ENCODE measurements at places on chromosomes 2 and 18. TPM values are rescaled to one million over a fixed set of nuclear protein-coding genes. Genes with fewer than 3 reads are reported as not detected.
A peak's percentile ranks its signal among the peaks of the same experiment; 100 is the strongest.

DNA sequence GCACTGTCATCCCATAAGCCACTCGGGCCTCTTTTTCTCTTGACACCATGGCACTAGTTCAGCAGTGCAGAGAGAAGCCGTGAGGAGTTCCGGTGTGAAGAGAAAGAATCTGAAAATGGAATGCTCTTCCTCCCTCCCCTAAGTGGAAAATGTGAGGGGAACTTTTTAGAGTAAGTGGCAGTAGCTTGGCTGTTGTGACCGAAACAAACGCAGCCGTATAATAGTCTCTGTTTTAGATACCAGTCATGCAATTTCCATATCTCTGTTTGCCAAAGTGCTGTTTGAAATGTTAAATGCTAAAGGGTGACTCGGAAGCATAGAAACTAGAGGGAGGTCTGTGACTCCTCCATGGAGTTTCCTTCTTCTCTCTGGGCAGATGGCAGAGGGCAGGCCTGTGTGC, 122.9 kb downstream of the MTCL1 start:
- H3K27me3 ChIP-seq, result no peaks in the 10 kb centered on the region
- no peak overlapping the region for H3K27ac ChIP-seq
- DNase-seq, result no peak
- H3K4me1 ChIP-seq, result no peaks in the 10 kb centered on the region
- no peak overlapping the region for H3K4me3 ChIP-seq

GRCh38 chr2:39546937-39547336, 109.9 kb upstream of the MAP4K3 start:
- no peak overlapping the region for H3K4me3 ChIP-seq
- no peak overlapping the region for H3K27ac ChIP-seq
- no peaks in the 10 kb centered on the region for H3K4me1 ChIP-seq
- no peak for DNase-seq
- H3K27me3 ChIP-seq, result no peaks in the 10 kb centered on the region
- no peaks in the 10 kb centered on the region for H3K36me3 ChIP-seq

DNA sequence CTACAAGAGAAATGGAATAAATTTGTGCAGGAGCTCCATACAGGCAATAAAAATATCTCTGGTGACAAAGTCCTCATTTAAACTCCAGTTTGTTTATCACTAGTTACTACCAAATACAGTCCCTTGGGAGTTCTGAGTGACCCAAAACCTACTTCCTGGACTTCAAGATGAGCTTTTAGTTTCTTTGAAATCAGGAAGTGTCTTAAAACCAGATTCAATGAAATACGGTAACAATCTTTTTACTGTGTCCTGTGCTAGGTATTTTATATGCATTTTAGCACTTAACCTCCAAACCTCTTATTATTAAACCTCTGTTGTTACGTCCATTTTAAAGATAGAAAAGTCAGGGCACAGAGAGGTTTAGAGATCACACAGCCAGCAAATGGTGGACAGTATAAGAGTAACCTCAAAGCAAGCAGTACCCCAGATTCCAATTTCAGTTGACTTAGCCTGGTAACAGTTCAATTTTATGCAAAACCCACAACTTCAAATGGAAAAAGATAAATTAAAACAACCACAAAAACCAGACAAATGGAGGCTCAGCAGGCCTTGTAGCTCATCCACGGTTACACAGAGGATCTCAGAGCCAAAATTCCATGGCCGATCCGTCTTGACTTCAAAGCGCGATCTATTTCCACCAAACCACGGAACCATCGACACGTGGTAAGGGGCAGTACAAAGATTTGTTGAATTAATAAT, 1.3 kb upstream of the KCMF1 start:
- H3K4me1 ChIP-seq, result peaks cover 34% of the 10 kb centered on the region
- peak; percentile 76 for DNase-seq
- H3K4me3 ChIP-seq, result peak overlapping the region; percentile 72
- peaks cover 21% of the 10 kb centered on the region for H3K36me3 ChIP-seq

- H3K4me1 ChIP-seq, result no peaks in the 10 kb centered on the region
- no peak for DNase-seq
- no peaks in the 10 kb centered on the region for H3K36me3 ChIP-seq
- no peak overlapping the region for H3K27ac ChIP-seq
Measured at GRCh38 chr2:75170889-75171288, 28.4 kb downstream of the TACR1 start.

DNA sequence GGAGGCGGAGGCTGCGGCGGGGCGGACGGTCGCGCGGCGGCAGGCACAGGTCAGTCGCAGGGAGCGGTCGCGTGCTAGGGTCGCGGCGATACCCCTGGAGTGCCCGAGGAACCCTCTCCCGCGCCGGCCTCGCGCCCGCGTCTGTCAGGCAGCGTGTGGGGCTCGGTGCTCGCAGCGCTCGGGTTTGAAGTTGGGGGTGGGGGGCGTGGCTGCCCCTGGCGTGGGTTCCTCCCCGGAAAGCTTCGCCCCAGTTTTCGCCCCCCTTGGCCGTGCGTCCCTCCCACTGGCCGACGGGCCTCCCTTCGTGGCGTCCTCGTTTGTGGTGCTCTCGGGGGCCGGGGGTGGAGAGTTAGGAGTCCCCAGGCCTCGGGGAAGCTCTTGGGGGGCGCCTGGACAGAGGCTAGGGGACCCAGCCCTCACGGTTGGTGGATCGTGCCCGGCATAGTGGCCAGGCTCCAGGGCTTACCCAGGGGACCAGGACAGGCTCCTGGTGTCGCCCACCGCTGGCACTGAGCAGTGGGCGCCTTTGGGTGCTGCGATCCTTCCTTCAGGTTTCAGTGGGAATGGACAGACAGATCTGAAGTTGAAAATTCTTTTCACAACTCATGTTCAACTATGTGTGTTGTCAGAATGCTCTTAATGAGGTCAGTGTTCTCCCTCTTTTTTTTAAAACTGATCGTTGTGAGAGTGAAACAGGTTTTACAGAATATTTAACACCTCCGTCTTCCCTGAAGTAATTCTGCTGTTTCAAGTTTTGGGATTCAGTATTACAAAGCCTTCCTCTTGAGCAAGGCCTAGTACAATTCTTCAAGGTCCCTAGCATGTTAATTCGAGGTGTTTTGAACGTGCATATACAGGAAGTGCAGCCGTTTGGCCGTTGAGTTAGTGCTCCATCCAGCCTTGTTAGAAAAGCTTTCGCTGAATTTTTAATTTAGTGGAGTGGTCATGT, 604 bp downstream of the RALBP1 start:
- H3K27ac ChIP-seq, result peak overlapping the region; percentile 79
- peak; percentile 83 for DNase-seq
- no peaks in the 10 kb centered on the region for H3K27me3 ChIP-seq
- peaks cover 18% of the 10 kb centered on the region for H3K4me1 ChIP-seq
- H3K4me3 ChIP-seq, result peak overlapping the region; percentile 81

DNA sequence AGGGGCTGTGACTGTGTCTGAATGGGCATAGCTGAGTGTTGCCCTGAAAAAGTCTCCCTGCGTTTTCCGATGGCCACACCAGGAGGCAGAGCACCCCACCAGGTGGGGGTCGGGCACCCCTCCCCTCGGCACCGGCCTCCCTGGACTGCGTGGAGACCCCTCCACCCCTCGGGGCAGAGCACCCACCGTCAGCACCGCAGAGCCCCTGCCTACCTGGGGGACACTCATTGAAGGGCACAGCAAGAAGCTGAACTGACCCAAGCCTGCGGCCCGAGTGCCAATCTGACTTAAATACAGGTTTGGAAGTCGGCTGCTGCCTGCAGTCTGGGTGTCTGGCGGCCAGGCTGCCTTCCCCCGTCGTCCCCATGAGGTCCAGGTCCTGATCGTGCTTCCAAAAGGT, 69.9 kb downstream of the KCNG2 start:
- H3K4me3 ChIP-seq, result no peak overlapping the region
- no peak for DNase-seq
- H3K36me3 ChIP-seq, result no peaks in the 10 kb centered on the region
- H3K27ac ChIP-seq, result no peak overlapping the region

DNA sequence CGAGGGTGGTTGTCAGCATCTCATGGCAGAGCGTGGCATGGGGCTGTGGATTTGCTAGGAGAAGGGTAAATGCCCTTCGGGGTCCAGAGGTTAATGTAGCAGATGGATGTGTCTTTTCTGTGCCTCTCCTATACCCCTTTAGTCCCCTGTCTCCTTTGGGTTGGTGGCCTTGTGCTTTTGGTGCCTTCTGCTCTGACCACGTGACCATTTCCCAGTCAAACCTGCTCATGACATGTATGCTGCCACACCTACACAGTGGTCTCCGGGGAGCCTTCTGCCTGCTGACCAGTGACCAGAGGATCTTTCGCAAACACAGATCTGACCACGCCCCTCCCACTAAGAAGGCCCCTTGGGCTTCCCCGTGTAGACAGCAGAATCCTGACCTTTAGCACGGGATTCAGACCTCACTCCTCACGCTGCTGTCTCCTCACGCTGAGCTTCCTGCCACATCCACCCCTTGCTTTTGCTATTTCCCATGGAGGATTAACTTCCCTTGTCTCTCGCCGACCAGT, 116.2 kb downstream of the ACOXL start:
- no peak overlapping the region for H3K4me3 ChIP-seq
- no peaks in the 10 kb centered on the region for H3K4me1 ChIP-seq
- no peaks in the 10 kb centered on the region for H3K27me3 ChIP-seq
- no peaks in the 10 kb centered on the region for H3K36me3 ChIP-seq

DNA sequence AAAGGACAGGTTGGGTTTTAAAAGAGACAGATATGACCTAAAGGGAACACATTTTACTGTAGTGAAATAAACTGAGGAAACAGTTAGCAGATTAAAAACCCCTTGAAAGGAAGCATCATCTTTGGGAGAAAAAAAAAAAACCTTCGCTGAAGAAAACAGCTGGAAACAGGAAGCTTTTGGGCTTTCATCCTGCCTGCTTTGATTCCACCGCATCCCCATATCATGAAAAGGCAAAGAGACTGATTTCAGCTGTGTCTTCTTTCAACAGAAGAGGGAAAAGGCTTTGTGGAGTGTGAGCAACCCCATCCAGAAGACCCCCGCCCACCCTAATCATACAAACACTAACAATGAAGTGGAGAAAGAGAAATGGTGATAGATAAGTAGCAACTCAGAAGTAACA, 86.4 kb downstream of the TCF4 start:
- no peak for DNase-seq
- H3K27me3 ChIP-seq, result no peaks in the 10 kb centered on the region
- H3K4me3 ChIP-seq, result no peak overlapping the region
- peaks cover 93% of the 10 kb centered on the region for H3K4me1 ChIP-seq
- H3K27ac ChIP-seq, result 0 out of 2 replicates have a peak overlapping the region, but pooled peaks have one; percentile 51

- peaks cover 41% of the 10 kb centered on the region for H3K4me1 ChIP-seq
- H3K4me3 ChIP-seq, result peak overlapping the region; percentile 72
- DNase-seq, result peak; percentile 88
- peaks cover 15% of the 10 kb centered on the region for H3K36me3 ChIP-seq
- H3K27ac ChIP-seq, result peak overlapping the region; percentile 86
Measured at GRCh38 chr2:84970210-84970867, 622 bp upstream of the KCMF1 start.

- no peaks in the 10 kb centered on the region for H3K27me3 ChIP-seq
- H3K36me3 ChIP-seq, result no peaks in the 10 kb centered on the region
- no peak overlapping the region for H3K4me3 ChIP-seq
- DNase-seq, result no peak
- H3K27ac ChIP-seq, result no peak overlapping the region
Measured at GRCh38 chr2:179304424-179304823, 39.8 kb upstream of the SESTD1 start.

GRCh38 chr2:164898475-164898874, 56.9 kb downstream of the SLC38A11 start:
- no peaks in the 10 kb centered on the region for H3K27me3 ChIP-seq
- no peak overlapping the region for H3K27ac ChIP-seq
- no peak for DNase-seq

DNA sequence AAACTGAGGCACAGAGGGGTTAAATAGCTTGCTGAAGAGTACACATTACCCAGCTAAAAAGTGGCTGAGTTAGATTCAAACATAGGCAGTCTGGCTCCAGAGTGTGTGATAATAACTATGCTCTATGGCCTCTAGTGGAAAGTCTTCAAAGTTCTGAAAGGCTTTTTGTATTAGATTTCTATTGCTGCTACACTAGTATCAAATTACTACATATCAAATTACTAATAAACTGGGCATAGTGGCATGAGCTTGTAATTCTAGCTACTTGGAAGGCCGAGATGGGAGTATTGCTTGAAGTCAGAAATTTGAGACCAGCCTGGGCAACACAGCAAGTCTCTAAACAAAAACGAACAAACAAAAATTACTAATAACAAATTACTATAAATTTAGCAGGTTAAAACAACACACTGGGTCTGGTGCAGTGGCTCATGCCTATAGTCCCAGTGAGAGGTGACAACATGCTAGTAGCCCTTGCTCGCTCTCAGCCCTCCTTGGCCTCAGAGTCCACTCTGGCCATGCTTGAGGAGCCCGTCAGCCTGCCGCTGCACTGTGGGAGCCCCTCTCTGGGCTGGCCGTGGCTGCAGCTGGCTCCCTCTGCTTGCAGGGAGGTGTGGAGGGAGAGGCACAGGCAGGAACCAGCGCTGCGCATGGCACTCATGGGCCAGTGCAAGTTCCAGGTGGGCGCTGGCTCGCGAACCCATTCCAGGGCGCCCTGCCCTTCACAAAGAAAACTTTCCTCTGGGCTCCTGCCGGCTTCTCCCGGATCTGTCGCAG, 38.2 kb upstream of the TWSG1 start:
- H3K27me3 ChIP-seq, result no peaks in the 10 kb centered on the region
- no peak for DNase-seq
- H3K4me3 ChIP-seq, result no peak overlapping the region
- H3K36me3 ChIP-seq, result no peaks in the 10 kb centered on the region

DNA sequence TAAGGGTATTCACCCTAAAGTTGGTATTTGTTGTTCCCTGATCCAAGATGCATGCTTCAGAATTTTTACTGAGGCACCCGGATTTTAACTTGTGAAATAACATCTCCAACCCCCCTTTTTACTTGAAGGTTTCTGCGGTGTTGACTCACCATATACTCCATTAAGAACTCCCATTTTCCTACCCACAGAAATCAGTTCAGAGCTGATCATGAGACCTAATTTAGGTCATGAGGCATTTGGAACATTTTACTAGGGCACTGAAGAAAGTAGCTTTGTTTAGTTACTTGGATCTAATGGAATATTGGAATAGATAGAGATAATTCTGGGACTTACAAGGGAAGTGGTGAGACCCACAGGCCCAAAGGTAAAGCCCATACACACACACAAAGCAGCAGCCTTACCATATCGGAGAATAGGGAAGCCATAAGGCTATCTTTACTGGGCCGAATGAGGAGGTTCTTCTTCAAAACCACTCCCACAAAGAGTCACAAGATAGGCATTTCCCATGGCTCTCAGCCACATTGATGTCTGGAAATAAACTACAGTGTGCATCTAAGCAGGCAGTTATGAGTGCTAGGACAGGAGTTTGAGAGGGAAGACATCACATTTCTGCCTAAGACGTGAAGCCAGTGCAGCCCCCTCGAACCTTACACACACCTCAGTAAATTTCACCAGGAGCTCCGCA, 681.0 kb upstream of the LRRTM4 start:
- H3K36me3 ChIP-seq, result no peaks in the 10 kb centered on the region
- no peak for DNase-seq
- H3K4me3 ChIP-seq, result no peak overlapping the region
- H3K4me1 ChIP-seq, result no peaks in the 10 kb centered on the region
- H3K27ac ChIP-seq, result no peak overlapping the region
- H3K27me3 ChIP-seq, result no peaks in the 10 kb centered on the region

GRCh38 chr2:196966061-196966460, 39.6 kb upstream of the PGAP1 start:
- H3K4me1 ChIP-seq, result no peaks in the 10 kb centered on the region
- no peak for DNase-seq
- no peaks in the 10 kb centered on the region for H3K36me3 ChIP-seq
- H3K27ac ChIP-seq, result no peak overlapping the region
- H3K27me3 ChIP-seq, result no peaks in the 10 kb centered on the region

FAM228B gene
- total RNA-seq, result 6.4 TPM

CXCR4 gene
- 2.1 TPM for total RNA-seq

SNTG2 gene
- not detected for total RNA-seq

LYPD6B gene
- total RNA-seq, result 0.43 TPM

EGR4 gene
- total RNA-seq, result 0.14 TPM

STON1 gene
- 0.63 TPM for total RNA-seq

UCN gene
- 2.5 TPM for total RNA-seq

CNDP1 gene
- total RNA-seq, result not detected

VWC2L gene
- not detected for total RNA-seq

All from Karpas-422 (cell line).